Right forelimb (tissue), 1 donor: ENCODE measurements at places on chromosomes 11 and 22.

- no peak for DNase-seq
These were observed 29.9 kb upstream of the RAPSN start for GRCh38 chr11:47478651-47479329.

- DNase-seq = no peak
These were observed 808.0 kb upstream of the LUZP2 start for GRCh38 chr11:23688835-23689234.

- no peak for DNase-seq
These were observed 88.5 kb upstream of the CSNK2A3 start for GRCh38 chr11:11441516-11441915.

DNA sequence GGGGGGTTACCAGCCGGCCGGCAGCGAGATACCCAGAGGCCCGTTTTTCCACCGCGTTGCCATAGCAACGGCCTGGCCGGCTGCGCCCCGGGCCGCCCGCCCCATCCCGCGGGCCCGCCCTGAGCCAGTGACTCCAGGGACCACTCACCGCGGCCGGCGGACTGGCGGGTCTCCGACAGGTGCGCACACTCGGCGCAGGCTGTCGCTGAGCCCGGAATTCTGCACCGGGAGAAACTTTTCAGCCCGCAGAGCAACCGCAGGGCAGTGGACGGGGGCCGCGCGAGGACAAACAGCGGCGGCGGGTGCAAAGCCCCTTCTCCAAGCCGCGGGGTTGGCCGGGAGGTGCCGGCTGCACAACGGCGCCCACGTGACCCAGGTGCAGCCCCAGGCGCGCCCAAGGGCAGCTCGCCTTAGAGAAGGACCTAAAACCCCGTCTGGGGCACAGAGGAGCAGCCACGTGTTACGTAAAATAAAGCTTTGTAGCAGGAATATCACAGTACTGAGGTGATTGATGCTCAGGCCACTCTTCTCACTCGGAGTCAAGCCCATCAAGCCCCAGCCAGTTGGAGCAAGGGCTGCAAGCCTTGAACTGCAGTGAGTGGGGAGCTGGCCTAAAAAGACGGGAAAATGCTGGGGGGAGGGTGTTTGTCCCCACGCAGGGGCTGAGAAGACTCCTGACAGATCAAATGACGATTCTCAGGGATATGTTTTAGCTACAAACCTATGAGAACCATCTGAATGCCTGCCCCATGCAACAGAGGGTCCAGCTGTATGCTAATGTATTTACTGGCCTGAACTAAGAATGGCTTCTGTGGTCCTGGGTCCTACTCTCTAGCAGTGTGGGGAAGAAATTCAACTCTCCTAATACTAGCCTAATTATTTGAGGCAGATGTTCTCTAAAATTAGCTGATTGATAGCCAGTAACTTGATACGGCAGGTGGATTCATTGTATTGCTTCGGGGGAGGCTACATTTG, at the start of gene STK33:
TSS of gene STK33 (minus strand) at position 294 of the 975 bp plus-strand sequence. CDS start 119,323 bp downstream, outside the sequence.
- peak; percentile 64 for DNase-seq

- no peak for DNase-seq
These were observed 40.2 kb downstream of the LMO1 start for GRCh38 chr11:8223513-8223900.

DNA sequence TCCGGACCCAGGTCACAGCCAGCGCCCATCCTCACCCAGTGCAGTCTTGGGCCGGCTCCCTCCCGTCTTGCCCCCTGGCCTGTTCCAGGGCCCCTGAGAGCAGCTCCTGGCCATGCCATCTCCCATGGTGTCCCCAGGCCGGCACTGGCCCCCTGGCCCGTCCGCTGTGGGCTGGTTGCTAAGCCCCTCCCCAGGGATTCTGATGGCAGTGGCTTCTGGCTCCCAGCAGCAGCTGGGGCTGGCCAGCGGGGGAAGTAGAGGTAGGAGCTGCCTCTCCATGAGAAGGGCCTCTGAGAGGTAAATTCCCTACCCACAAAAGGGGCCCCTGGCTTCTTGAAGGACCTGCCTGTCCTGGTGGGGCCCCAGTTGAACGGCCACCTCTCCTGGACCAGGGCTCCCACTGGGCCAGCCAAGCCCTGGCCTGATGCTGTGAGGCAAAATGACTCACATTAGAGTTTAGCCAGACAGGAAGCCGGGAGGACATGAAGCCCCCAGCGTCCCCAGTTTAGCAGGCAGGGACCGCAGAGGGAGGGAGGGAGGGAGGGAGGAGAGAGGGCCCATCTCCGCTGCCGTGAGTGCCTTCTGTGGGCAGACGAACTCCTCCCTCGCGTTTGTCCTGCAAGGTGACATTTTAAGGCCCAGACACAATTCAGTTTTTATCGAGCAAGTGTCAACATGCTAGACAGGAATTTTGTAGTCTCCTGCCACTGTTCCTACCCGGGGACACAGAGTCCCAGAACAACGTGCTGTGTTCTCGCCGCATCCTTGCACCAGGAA, 32.9 kb upstream of the GAL start:
- no peak for DNase-seq

- no peak for DNase-seq
These were observed 25.9 kb downstream of the CAT start for GRCh38 chr11:34464591-34465051.

- no peak for DNase-seq
These were observed 575.9 kb upstream of the CCDC90B start for GRCh38 chr11:83862033-83862432.

DNA sequence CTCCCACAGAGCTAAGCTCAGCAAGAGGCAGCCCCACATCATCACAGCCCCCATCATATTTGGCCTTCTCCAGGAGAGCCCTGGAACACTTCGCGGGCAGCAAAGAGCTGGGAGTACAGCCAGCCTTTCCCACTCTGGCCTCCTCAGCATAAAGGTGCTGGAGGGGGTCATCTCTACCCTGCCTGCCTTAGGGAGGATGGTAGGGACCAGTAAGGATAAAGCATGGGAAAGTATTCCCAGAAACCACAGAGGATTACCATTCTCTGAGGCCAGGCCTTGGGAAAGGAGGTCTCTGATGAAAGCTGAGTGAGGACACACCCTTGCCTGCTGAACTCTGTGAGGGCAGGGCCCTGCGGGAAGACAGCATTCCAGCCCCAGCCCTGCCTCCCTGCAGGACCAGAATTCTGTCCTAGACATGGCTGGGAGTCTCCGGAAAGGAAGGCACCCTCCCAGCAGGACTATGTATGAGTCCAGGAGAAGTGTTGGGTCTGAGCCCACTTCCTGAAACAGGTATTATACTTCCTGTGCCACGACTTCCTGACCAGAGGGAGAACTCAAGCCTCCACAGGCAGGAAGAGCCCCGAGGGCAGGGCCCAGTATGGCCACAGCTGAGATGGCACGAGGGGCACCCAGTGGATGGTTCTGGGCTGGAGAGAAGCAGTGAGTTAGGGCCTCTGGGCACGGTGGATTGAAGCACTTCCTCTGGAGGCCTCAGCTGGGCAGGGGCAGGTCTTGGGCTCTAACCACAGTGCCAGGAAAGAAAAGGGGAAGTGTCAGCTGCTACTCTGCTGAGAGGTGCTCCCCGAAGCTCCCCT, 12.9 kb upstream of the CASTOR1 start:
- DNase-seq = no peak

DNA sequence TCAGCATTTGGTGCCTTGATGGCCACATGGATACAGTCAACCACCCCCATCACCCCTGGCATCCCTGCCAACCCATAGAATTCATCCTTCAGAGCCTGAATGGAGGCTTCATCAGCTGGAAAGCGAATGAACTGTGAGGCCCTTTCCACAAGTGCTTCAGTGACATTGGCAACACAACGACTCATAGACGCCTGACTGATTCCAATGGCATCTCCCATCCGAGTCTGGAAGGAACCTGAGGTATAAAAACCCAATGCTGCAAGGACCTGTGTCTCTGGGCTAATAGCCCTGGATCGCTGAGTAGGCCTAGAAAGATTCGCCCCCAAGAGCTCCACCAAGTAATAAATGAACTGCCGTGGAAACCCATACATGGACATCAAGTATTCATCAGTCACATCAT, 1.3 kb downstream of the HARBI1 start:
- DNase-seq = no peak

DNA sequence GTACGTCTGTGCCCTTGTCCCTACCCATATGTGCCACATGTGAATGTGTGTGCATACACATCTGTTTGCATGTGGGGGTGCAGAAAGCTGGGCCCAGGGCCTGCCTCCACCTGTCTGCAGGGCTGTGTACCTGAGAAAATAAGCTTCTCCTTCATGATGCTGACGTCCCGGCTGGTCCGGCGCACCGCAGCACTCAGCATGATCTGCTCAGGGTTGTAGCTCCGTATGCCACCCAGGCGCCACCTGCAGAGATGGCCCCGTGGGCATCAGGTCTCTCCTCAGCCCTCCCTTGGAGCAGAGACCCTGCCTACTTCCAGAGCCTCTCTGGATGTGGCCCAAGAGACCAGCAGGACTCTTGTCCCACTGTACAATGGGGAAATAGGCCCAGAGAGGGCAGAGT, 3.8 kb upstream of the KLHL35 start:
- no peak for DNase-seq

DNA sequence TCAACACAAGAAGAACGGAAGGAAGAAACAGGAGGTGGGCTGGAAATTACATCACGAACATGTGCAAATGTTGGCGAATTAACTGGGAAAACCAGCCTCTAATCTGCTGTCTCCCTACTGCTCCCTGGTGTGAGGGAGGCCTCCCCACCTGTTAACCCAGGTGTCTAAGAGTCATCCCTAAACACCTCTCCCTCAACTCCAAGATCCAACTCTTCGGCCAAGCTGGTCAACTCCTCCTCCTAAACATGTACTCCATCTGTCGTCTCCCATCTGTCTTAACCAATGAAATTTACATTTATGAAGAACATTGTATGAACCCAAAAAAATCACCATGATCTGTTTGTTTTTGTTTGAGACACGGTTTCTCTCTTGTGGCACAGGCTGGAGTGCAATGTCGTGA, 154.2 kb downstream of the LARGE1 start:
- no peak for DNase-seq

DNA sequence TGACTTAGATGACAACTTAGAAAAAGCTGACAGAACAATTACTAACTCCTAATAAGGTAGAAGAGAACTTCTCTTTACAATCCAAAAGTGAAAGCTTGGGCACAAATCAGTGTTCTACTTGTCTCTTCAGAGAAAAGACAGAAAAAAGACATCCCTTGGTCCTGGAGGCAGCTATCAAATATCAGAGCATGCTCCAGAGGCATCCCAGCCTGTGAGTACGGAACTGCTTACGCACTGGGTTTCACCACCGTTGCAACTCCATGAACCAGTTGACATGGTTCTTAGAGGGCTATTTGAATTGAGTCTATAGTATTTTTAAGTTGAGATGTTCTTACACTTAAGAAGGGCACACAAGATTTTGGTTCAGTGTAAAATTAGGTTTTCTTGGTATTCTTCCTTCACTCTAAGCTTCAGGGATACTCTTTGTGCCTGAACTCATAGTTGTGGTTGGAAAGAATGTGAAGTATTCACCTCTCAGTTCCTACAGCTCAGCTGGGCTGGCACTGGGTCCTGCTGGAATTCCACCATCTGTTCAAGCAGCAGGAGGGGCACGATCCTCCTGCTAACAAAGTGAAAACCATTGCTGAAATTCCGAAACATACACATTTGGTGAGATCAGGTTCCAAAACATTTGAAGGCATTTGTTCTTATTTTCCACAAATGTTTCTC, 6.3 kb downstream of the AKIP1 start:
- peak; percentile 78 for DNase-seq

DNA sequence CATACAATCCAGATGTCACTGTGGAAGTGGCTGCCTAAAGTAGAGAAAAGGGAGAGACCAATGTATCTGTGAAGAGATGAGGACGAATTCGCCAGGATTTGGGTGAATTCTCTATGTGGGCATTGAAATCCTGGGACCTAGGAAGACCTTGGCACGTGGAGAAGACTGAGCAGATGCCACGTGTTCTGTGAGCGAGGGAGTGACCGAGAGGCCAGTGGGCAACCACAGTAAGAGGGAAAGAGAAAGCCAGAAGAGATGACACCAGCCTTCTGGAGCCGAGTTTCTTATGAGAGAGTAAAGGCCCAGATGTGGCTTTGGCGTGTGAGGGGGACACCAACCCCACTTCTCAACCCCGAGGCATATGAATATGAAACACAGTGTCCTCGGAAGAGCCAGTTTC, 228.1 kb downstream of the BUD13 start:
- no peak for DNase-seq

DNA sequence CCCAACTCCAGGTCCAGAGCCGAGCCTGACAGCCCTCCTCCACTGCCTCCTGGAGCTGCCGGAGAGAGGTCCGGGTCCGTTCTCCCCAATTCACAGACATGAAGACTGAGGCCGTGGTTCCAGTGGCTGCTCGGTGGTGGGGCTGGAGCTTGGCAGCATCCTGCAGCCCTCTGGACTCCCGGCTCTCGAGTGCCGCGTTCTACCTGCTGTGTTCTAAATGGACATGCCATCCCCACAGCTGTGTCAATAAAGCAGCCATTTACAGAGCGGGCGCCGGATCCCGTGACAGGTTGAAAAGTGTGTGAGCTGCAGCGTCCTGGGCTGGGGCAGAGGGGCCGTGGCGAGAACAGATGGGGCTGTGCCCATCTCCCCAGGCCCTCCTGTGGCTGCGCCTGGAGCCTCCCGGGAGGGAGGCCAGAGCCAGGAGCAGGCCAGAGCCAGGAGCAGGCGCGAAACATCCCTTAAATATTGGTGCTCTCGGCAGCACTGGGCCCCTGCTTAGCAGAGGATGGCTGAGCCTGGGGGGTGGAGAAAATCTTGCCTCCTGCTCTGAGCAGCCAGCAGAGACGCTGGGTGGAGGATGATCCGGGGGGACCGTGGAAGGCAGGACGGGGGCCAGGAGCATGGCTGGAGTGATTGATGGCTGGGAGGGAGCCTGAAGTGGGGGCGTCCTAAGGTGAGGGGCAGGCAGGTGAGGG, 46.2 kb downstream of the FLRT1 start:
- no peak for DNase-seq

GRCh38 chr11:37141707-37142106, 543.7 kb upstream of the RAG2 start:
- DNase-seq = no peak

GRCh38 chr22:48021991-48022401, 1259.5 kb downstream of the TBC1D22A start:
- DNase-seq = no peak
